Inflammatory macrophage treated with lipopolysaccharide for 4 hours (primary cell): ENCODE measurements at places on chromosomes 2 and 18.

GRCh38 chr2:172997031-172997430 lies 78.6 kb upstream of the MAP3K20 start:
- no peak for DNase-seq

DNA sequence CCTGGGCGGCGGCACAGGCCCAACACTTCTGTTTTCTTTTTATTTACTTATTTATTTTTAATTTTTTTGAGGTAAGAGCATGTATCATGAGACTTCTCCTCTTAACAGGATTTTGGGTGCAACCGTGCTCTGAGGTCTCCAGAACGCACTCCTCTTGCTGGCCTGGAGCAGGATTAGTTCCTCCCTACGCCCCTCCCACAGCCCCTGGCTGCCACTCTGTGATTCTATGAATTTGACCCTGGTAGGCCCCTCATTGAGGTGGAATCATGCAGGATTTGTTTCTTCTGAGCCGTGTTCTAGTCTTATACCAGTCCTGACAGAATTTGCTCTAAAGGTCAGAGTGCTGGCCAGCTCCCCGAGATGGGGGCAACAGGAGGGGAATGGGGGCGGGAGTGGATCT lies 106.5 kb upstream of the HS6ST1 start:
- no peak for DNase-seq

- DNase-seq, result no peak
Observed at GRCh38 chr2:173407646-173408045, 53.0 kb downstream of the CDCA7 start.

DNA sequence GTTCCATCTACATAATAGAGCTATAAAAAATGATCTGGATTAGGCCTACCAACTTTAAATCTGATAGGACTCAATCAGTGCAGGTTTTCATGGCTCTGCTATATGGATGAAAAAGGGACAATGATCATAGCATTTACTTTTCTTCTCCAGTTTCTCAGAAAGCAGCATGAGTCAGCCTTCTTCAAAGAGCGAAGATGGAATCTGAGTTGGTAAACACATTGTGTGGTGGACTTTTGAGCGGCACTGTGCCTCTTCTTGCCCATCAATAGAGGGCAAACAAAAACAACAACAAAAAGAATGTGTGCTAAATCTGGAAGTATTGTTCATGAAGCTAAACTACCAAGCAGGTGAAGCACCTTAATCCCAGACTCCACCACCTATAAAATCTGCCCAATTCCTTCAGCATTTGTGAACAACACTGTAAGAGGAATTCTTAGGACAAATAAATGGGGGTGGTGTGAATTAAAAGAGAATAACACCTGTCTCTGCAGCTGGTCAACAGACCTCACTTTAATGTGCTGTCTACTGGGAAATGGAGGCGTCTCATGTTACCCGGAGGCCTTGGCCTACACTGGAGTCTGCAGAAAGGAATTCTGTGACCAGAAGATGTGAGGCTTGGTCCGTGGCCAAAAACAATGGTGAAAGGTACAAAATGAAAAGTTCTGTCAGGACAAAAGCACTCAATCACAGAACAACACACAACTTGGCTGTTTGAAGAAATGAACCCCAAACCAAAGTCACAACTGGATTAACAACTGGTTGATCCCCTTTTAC lies 609.0 kb downstream of the IRS1 start:
- no peak for DNase-seq

- DNase-seq, result no peak
Observed at GRCh38 chr2:24909555-24910177, 10.4 kb downstream of the ADCY3 start.

- DNase-seq, result no peak
Observed at GRCh38 chr18:48589797-48590519, 51.1 kb downstream of the CTIF start.

- DNase-seq, result no peak
Observed at GRCh38 chr2:89767572-89768435, 1076.3 kb downstream of the RPIA start.

GRCh38 chr18:79986726-79987125 lies 1.6 kb downstream of the TXNL4A start:
- no peak for DNase-seq

DNA sequence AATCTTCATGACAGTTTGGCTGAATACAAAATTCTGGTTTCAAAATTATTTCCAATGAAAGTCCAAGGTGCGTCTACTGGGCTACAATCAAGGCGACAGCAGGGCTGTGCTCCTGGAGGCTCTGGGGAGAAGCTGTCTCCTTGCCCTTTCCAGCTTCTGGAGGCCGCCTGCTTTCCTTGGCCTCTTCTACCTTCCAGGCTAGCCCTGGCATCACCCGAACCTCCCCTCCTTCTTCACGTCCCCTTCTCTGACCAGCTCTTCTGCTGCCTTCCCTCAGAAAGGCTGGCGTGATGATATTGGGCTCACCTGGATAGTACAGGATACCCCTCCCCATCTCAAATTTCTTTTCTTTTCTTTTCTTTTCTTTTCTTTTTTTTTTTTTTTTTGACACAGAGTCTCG lies 115.5 kb downstream of the KCNF1 start:
- DNase-seq, result no peak

DNA sequence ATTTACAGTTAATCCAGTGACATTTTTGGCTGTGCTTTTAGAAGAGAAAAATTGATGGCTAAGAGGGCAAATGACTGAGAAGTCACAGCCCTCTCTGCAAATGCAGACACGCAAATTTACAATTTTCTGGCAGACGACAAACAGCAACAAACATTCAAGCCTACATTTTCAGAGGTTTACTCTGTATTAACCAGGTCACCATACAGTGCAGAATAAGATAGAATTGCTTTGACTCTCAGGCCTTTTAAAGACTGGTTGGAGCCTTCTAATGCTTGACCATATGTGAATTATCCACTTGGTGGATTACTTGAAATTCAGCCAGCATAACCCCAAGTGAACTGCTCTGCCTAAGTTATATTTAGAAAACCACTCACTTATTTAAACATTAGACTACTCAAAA lies 280.9 kb upstream of the STON1 start:
- no peak for DNase-seq
